ENCODE measurements at places on chromosomes 12 and 14. TPM values are rescaled to one million over a fixed set of nuclear protein-coding genes. Genes with fewer than 3 reads are reported as not detected.

Gene GDF11
- polyA plus RNA-seq, result 4.2 TPM

Gene PPP1R1A
- 4.7 TPM for polyA plus RNA-seq

Gene TMPRSS12
- polyA plus RNA-seq, result not detected

Gene NANOG
- not detected for polyA plus RNA-seq

Gene FGF23
- not detected for polyA plus RNA-seq

Gene SYT1
- not detected for polyA plus RNA-seq

Gene KRT80
- polyA plus RNA-seq, result not detected

Gene R3HDM2
- 11.3 TPM for polyA plus RNA-seq

Gene MAX
- polyA plus RNA-seq, result 42.6 TPM

Gene SLC16A7
- 0.88 TPM for polyA plus RNA-seq

Gene ORAI1
- polyA plus RNA-seq, result 7.1 TPM

Gene NR1H4
- not detected for polyA plus RNA-seq

Gene KRT83
- polyA plus RNA-seq, result not detected

Gene NINJ2
- 0.95 TPM for polyA plus RNA-seq

Gene PTPRR
- 1.8 TPM for polyA plus RNA-seq

Gene C12orf54
- polyA plus RNA-seq, result not detected

Gene BCL2L14
- 4.0 TPM for polyA plus RNA-seq

Gene TAS2R42
- not detected for polyA plus RNA-seq

Gene ASCL1
- polyA plus RNA-seq, result not detected

All from aorta (tissue), 5 donors.